Adipocyte (in vitro differentiated cells): ENCODE measurements at places on chromosomes 4 and X.

DNA sequence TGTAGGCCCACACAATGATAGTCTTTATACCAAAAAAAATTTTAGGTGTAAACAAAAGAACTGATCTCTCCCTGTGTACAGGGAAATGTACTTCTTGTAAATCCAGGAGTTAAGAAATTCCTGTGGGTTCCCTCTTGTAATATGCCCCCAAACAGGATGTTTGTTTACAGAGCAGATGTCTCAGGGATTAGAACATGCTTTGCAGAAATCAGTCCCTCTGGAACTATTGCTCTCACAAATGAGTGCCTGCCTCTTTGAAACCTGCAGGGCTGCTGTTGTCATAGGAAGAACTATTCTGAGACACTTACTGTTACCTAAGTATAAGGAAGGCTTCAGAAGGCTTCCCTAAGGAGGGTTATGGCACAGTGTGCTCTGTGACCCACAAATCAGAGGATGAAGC, 35.6 kb downstream of the PAK3 start:
- peak; percentile 46 for DNase-seq

GRCh38 chr4:84887824-84888223, 78.7 kb downstream of the WDFY3 start:
- DNase-seq: peak; percentile 17

- no peak for DNase-seq
Measured at GRCh38 chrX:19615361-19615910, 100.1 kb upstream of the MAP3K15 start.

- no peak for DNase-seq
Measured at GRCh38 chrX:19563746-19564145, 48.4 kb upstream of the MAP3K15 start.

- peak; percentile 74 for DNase-seq
Measured at GRCh38 chr4:120977435-120977997, 55.0 kb upstream of the PRDM5 start.
